ENCODE measurements at places on chromosomes 16 and 17.

DNA sequence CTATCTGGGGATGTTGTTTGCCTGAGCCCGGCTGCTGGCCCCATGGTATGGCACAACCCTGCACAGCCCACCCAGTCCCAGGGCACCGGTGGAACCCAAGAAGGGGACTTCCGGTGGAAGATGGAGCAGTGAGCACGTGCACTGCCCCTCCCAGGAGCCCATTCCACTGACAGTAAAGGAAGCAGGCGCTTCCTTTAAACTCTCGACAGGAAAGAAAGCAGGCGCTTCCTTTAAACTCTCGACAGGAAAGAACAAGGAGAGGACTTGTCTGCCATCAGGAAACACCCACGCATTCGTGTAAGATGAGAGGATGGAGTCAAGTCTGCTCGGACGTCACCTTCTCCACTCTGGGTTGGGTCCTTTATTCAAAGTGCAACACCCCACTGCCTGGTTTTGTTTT is 53.7 kb downstream of the IL21R start:
- no peak for DNase-seq

DNA sequence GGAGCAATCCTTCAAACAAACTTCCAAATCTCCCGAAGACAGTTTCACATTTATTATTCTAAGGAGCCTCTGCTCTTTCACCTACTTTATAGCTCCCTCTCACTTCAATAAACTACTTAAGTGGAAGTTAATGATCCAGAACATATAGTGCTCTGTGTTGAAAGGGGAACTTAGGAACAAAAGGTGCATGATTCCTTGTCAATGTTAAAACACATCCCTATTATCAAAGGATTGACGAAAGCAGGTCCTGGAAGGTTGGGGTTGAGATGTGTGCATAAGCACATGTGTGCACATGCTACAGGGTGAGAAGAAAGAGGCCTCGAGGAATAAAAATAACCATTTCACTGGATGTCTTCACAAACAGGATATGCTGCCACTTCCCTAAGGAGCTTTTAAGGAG is 170.3 kb downstream of the SLC39A11 start:
- DNase-seq, result no peak

DNA sequence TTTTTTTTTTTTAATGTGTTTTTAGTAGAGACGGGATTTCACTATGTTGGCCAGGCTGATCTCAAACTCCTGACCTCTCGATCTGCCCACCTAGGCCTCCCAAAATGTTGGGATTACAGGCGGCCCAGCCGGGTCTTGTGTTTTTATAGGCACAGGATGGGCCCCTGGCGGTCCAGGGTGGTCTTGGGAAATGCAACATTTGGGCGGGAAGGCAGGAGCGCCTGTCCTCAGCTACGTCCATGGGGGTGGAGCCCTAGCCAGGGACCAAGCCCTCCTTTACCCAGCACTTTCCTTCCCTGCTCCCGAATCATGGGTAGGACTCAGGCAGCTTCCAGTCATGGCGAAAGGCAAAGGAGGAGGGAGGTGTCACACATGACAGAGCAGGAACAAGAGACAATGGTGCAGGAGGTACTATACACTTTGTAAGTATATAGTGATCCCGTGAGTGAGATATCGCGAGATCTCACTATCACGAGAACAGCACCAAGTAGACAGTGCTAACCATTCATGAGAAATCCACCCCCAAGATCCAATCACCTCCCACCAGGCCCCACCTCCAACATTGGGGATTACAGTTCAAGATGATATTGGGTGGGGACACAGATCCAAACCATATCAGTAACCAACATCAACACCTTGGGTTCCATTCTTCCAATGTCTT is 226.7 kb upstream of the WSCD1 start:
- DNase-seq, result no peak

DNA sequence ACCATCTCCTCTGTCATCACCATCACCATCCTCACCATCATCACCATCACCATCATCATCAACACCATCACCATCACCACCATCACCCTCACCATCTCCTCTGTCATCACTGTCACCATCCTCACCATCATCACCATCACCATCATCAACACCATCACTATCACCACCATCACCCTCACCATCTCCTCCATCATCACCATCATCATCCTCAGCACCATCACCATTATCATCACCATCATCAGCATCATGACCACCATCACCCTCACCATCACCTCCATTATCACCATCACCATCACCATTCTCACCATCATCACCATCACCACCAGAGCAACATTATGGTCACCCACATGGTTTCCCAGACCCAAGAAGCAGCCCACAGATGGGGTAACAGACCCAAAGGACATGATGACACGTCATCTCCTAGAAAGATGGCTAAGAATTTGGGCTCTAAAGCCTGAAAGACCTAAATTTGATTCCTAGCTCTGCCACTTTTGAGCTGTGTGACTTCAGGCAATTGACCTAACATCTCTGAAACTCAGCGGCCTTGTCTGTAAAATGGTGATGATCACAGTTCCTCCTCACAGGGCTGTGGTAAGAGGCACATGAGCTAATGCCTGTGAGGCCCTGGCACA is 14.6 kb downstream of the SCNN1B start:
- DNase-seq, result no peak

All from MV-4-11 (cell line).